Dermis microvascular lymphatic vessel endothelial cell (primary cell): ENCODE measurements at places on chromosomes 2 and 18. TPM values are rescaled to one million over a fixed set of nuclear protein-coding genes. Genes with fewer than 3 reads are reported as not detected.

The CXCR1 gene
- total RNA-seq, result not detected in 2 replicates

The MYO3B gene
- under 0.01 TPM in 1 of 2 replicates, not detected in the other for total RNA-seq

The ANO7 gene
- 1.0 and 2.7 TPM in 2 replicates for total RNA-seq

The IL1F10 gene
- not detected in 2 replicates for total RNA-seq

The LOXL3 gene
- 0.77 and 2.0 TPM in 2 replicates for total RNA-seq

The BOD1L2 gene
- not detected in 2 replicates for total RNA-seq

The KLF11 gene
- 4.4 and 7.7 TPM in 2 replicates for total RNA-seq

The KRTCAP3 gene
- total RNA-seq, result 0.13 and 0.38 TPM in 2 replicates

The MAPK4 gene
- not detected in 2 replicates for total RNA-seq

The TBR1 gene
- under 0.01 TPM in 2 replicates for total RNA-seq

The SERPINB13 gene
- not detected in 2 replicates for total RNA-seq

The RAB11FIP5 gene
- total RNA-seq, result 41.6 and 73.7 TPM in 2 replicates

The RUFY4 gene
- not detected in 2 replicates for total RNA-seq

The SLC9A4 gene
- total RNA-seq, result not detected in 2 replicates

The TTN gene
- 0.76 and 1.7 TPM in 2 replicates for total RNA-seq

The ITGA4 gene
- total RNA-seq, result 0.25 and 0.90 TPM in 2 replicates

The TMEM178A gene
- total RNA-seq, result 0.25 TPM in 1 of 2 replicates, not detected in the other

The CRACDL gene
- total RNA-seq, result 0.76 and 3.0 TPM in 2 replicates

The DAW1 gene
- not detected in 2 replicates for total RNA-seq

The MARCHF4 gene
- 0.13 TPM in 2 replicates for total RNA-seq

The DHX57 gene
- 12.0 and 13.5 TPM in 2 replicates for total RNA-seq

The C2orf72 gene
- total RNA-seq, result not detected in 2 replicates

The PTPRN gene
- not detected in 2 replicates for total RNA-seq

The BBS5 gene
- total RNA-seq, result 1.4 and 1.6 TPM in 2 replicates

The TFCP2L1 gene
- total RNA-seq, result not detected in 2 replicates

The RAD51AP2 gene
- not detected in 2 replicates for total RNA-seq

The CIB4 gene
- not detected in 2 replicates for total RNA-seq

The ZNF24 gene
- total RNA-seq, result 27.0 and 27.9 TPM in 2 replicates

The INHA gene
- total RNA-seq, result under 0.01 TPM in 1 of 2 replicates, not detected in the other

The SP140 gene
- 0.13 TPM in 1 of 2 replicates, not detected in the other for total RNA-seq

The NAPG gene
- 28.4 and 29.1 TPM in 2 replicates for total RNA-seq

The SRD5A2 gene
- not detected in 2 replicates for total RNA-seq

The C2orf66 gene
- total RNA-seq, result under 0.01 and 0.13 TPM in 2 replicates

The GLI2 gene
- total RNA-seq, result under 0.01 TPM in 2 replicates

The OSR1 gene
- 0.39 and 0.76 TPM in 2 replicates for total RNA-seq

The NOL4 gene
- not detected in 2 replicates for total RNA-seq

The FN1 gene
- total RNA-seq, result 226 and 416 TPM in 2 replicates

The TTC32 gene
- total RNA-seq, result 6.3 and 8.7 TPM in 2 replicates

The POMC gene
- 0.13 and 0.63 TPM in 2 replicates for total RNA-seq

The DSC2 gene
- under 0.01 and 0.13 TPM in 2 replicates for total RNA-seq

The NEU2 gene
- total RNA-seq, result not detected in 2 replicates

The PLCL1 gene
- 0.76 and 1.0 TPM in 2 replicates for total RNA-seq

The MRO gene
- total RNA-seq, result not detected in 2 replicates

The STK39 gene
- total RNA-seq, result 1.5 and 2.8 TPM in 2 replicates

The GBX2 gene
- total RNA-seq, result 0.51 and 0.90 TPM in 2 replicates

The STAT4 gene
- 0.13 and 0.51 TPM in 2 replicates for total RNA-seq

The SCN7A gene
- not detected in 2 replicates for total RNA-seq

The SLC4A1AP gene
- 17.4 and 17.8 TPM in 2 replicates for total RNA-seq

The PPP1R7 gene
- 45.0 and 50.5 TPM in 2 replicates for total RNA-seq

The GPD2 gene
- total RNA-seq, result 27.4 and 33.4 TPM in 2 replicates

The ALK gene
- total RNA-seq, result not detected in 2 replicates

The LOXHD1 gene
- total RNA-seq, result under 0.01 TPM in 2 replicates

The CLEC4F gene
- total RNA-seq, result 0.13 TPM in 2 replicates

The YIPF4 gene
- 9.9 and 12.5 TPM in 2 replicates for total RNA-seq
